ENCODE measurements at places on chromosomes 6 and 20. TPM values are rescaled to one million over a fixed set of nuclear protein-coding genes. Genes with fewer than 3 reads are reported as not detected.

Gene GATA5
- total RNA-seq = 0.49 TPM

Gene RBCK1
- total RNA-seq = 54.2 TPM

Gene MRAP2
- 7.4 TPM for total RNA-seq

Gene EYA2
- total RNA-seq = not detected

Gene THBD
- 0.49 TPM for total RNA-seq

Gene UNC5CL
- total RNA-seq = 0.78 TPM

Gene OARD1
- total RNA-seq = 47.1 TPM

Gene TGM3
- total RNA-seq = not detected

Gene SCRT2
- total RNA-seq = 0.75 TPM

Gene FOXS1
- total RNA-seq = not detected

Gene ZNF334
- 0.24 TPM for total RNA-seq

Gene EYA4
- not detected for total RNA-seq

Gene BPIFB3
- not detected for total RNA-seq

Gene TREM2
- not detected for total RNA-seq

Gene GPR6
- not detected for total RNA-seq

All from K562 (cell line).